Effector memory CD8-positive, alpha-beta T cell (primary cell): ENCODE measurements at places on chromosomes 1 and 21.
A peak's percentile ranks its signal among the peaks of the same experiment; 100 is the strongest.

DNA sequence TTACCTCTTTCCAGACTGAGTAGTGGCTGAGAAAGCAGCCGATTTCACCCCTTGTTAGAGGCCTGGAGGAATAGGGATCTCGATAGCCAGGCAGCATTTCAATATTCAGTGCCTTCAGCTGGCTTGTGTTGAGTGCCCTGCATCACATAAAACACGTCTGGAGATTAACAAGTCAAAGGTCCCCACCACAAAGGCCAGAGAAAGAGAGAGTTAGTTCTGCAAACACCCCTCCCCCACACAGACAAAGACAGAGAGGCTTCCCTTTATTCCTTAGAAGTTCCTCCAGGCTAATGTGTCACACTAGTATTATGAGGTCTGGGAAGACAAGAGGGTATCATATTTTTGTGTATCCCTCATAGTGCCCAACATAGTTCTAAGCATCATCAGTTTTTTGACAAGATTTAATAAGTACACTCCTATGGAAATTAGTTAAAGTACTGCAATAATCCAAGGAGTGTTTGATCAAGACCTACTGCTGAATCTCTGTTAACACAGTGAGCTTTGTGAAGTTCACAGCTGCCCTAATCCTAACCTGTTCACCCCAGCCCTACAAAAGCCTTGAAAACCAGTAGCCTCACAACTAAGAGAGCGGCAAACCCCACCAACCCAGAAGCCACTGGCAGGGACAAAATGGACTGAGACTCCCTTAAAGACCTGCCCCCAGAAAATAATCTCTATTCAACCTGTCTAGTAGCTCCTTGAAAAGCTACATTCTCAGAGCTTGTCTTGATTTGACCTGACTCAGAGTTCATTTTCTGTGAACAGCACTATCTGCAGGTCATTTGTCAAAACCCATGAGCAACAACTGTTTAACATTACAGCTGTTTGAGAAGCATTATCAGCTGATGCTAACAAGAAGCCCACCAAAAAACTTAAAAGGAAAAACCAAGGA lies 91.9 kb downstream of the COLGALT2 start:
- H3K27me3 ChIP-seq: no peaks in the 10 kb centered on the region
- H3K27ac ChIP-seq: no peak overlapping the region
- no peaks in the 10 kb centered on the region for H3K4me1 ChIP-seq
- no peak overlapping the region for H3K4me3 ChIP-seq
- no peak for DNase-seq

DNA sequence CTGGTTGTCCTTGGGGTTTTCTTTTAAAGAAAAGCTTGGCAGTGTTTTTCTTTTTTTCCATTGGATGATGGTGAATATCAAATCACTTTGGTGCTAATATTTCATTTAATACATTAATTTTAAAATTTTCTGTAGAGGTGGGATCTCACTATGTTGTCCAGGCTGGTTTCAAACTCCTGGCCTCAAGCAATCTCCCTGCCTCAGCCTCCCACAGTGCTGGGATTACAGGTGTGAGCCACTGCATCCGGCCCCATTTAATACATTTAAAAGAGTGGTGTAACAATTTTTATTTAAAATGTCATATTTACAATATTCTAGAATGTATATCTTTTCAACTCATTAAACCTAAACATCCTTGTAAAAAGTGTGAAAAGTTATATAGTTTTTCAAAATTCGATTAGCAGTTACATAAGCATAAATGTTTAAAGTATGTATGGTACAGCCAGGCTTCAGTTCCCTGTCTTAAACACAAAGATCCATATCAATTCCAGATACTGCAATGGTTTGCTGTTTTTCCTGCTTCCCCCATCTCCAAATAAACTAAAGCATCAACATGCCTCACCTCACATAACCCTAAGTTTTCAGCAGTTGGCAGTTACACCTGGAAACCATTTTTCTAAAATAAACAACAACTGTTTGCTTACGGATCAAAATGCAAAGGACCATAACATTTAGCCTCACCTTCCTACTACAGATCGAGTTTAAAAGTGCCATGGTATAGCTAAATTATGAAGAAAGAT lies 8.9 kb upstream of the LGALS8 start:
- no peak overlapping the region for H3K4me3 ChIP-seq
- H3K36me3 ChIP-seq: no peaks in the 10 kb centered on the region
- H3K27ac ChIP-seq: no peak overlapping the region
- H3K4me1 ChIP-seq: peaks cover 15% of the 10 kb centered on the region

- H3K27ac ChIP-seq: no peak overlapping the region
- H3K36me3 ChIP-seq: peaks cover 2% of the 10 kb centered on the region
- DNase-seq: no peak
- H3K27me3 ChIP-seq: peaks cover 46% of the 10 kb centered on the region
These were observed 49.1 kb downstream of the SGIP1 start for GRCh38 chr1:66583021-66583420.

DNA sequence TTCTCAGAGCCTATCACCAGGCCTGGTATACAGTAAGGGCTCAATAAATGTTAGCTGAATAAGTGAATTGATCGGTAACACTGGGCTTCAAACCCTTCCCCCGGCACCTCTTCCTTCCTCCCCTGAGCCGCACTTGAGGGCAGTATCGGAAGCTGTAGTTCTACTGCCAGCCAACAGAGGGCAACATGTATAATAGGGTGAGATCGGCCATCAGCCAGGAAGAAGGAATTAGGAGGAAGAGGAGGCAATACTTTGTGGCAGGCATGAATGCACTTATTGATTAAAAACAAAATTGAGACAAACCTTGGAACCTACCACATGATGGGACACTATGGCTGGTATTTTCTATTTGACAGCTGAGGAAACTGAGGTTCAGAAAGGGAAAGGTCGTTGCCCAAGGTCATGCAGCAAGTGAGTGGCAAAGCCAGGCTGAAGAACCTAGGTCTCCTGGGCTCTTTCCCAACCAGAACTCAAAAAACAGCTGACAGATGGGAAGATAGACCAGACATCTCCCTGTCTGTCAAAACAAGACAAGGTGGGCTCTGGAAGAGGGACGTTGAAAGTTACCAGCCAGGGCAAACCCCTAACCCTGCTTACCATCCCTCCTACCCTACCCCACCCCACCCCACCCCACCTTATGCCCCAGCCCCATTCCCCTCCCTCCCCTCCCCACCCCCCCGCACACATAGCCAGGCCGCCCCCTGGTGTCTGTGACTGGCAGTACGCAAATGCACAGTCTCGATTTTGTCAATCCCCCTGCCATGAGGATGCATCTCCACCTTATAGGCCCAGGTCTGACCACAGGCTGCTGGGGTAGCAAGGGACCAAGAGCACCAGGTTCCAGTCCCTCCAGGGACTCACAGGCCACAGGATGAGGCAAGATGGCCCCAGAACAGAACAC lies 107.3 kb upstream of the RUNX3 start:
- DNase-seq: peak; percentile 52
- peak overlapping the region; percentile 5 for H3K27ac ChIP-seq
- H3K4me3 ChIP-seq: peak overlapping the region; percentile 24
- H3K27me3 ChIP-seq: peaks cover 8% of the 10 kb centered on the region

DNA sequence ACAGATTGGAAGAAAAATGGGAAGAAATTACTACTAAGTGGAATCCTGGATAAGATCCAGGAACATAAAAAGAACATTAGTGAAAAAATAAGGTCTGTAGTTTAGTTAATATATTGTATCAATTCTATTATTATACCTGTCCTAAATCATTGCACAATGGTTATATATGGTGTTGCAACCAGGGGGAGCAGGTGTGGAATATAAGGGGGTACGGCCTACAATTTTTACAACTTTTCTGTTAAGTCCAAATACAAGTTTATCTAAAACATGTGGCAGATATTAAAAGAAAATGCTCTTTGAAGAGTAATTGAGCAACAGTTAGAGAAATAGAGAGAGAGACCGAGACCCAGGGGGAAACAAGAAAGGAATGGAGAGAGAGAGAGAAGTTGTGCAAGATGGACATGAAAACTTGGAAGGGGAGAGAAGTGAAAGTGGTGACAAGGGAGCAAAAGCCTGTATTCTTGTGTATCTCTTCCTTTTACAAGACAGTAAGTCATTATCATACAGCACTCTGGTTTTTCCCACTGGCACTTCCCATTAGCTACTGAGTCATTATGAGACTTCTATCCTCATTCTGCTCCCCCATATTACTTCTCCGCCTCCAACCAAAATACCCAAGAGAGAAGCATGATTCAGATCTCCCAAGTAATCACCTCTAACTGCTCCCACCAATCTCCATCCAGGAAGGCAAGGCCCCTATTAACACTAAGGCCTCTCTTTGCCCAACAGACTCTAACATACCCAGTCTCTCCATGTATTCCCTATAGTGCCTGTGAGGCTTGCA lies 22.3 kb upstream of the TRAF3IP3 start:
- H3K27me3 ChIP-seq: peaks cover 6% of the 10 kb centered on the region
- H3K27ac ChIP-seq: no peak overlapping the region
- no peaks in the 10 kb centered on the region for H3K4me1 ChIP-seq
- DNase-seq: no peak
- no peak overlapping the region for H3K4me3 ChIP-seq

GRCh38 chr1:160797271-160797709 lies 1.3 kb downstream of the LY9 start:
- no peaks in the 10 kb centered on the region for H3K27me3 ChIP-seq
- peak overlapping the region; percentile 96 for H3K27ac ChIP-seq
- H3K36me3 ChIP-seq: peaks cover 34% of the 10 kb centered on the region
- DNase-seq: no peak
- H3K4me1 ChIP-seq: peaks cover 69% of the 10 kb centered on the region
- H3K4me3 ChIP-seq: peak overlapping the region; percentile 95

- H3K27ac ChIP-seq: no peak overlapping the region
- no peaks in the 10 kb centered on the region for H3K4me1 ChIP-seq
- DNase-seq: no peak
- H3K27me3 ChIP-seq: peaks cover 38% of the 10 kb centered on the region
- H3K4me3 ChIP-seq: no peak overlapping the region
These were observed 102.7 kb upstream of the VANGL1 start for GRCh38 chr1:115539061-115539460.

DNA sequence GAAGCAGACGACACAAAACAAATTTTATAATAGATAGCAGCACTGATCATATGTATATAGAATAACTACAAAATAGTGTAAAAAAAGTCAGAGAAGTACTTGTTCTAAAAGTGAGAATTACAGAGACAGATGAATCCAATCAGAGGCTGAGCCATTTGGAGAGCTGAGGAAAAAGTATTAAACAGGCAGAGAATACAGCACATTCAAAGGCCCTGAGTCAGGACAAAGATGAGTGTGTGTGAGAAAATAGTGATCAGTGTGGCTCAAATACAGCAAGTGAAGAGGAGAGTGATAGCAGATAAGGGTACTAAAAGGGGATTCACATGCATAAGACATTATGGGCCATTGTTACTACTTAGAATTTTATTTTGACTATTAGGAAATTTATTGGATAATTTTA lies 430.6 kb upstream of the BRINP3 start:
- H3K36me3 ChIP-seq: no peaks in the 10 kb centered on the region
- H3K4me3 ChIP-seq: no peak overlapping the region
- H3K4me1 ChIP-seq: no peaks in the 10 kb centered on the region
- no peaks in the 10 kb centered on the region for H3K27me3 ChIP-seq
- DNase-seq: no peak
